ENCODE measurements at places on chromosomes 7 and 10.

- no peak for DNase-seq
These were observed 305.8 kb upstream of the GNAI1 start for GRCh38 chr7:79828866-79829265.

GRCh38 chr10:3494131-3494837 is 290.7 kb downstream of the KLF6 start:
- no peak for DNase-seq

- no peak for DNase-seq
These were observed 79.1 kb upstream of the TNRC18 start for GRCh38 chr7:5502721-5503243.

DNA sequence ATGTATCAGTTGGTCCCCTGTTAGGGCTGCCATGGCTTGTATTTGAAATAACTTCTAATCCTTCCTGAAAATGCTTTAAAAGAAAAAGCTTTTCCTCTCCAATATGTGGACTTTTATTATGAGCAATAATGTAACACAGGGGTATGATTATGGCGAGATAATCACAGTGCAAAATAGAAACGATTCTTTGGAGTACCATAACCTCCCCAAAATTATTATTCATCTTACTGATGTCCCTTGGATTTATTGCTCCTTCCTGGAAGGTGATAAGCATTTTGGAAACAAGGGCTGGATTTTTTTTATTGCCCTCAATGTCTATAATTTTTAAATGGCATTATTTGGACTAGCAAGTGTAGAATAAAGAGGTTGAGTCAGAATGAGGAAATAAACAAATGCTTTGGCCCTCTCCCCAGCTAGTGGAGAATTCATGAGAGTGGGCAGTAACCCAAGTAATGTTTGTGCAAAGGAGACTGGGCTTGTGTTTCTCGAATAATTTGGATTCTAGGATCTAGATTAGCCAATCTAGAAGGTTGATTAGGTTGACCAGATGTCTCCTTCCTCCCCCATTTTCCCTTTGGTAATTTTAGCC is 403.9 kb upstream of the CELF2 start:
- no peak for DNase-seq

DNA sequence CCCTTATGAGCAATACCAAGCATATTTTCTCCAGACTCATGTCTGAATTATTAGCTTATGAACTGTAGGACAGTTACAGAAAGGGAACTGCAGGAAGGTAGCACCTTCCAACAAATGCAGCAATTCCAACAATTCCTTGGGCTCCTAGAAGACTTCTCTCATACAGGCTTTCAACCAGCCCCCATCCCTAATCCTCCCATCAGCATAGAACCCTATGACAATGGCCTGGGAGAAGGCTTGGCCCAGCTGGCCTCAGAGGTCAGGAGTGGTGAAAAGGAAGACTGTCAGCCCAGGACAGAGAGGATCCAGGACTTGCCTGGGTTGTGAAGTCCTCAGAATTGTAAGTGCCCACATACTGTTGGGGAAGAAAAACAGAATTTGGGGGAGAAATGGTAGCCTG is 5.9 kb downstream of the VPS41 start:
- DNase-seq, result no peak

- no peak for DNase-seq
These were observed 17.1 kb downstream of the COL13A1 start for GRCh38 chr10:69818676-69819239.

DNA sequence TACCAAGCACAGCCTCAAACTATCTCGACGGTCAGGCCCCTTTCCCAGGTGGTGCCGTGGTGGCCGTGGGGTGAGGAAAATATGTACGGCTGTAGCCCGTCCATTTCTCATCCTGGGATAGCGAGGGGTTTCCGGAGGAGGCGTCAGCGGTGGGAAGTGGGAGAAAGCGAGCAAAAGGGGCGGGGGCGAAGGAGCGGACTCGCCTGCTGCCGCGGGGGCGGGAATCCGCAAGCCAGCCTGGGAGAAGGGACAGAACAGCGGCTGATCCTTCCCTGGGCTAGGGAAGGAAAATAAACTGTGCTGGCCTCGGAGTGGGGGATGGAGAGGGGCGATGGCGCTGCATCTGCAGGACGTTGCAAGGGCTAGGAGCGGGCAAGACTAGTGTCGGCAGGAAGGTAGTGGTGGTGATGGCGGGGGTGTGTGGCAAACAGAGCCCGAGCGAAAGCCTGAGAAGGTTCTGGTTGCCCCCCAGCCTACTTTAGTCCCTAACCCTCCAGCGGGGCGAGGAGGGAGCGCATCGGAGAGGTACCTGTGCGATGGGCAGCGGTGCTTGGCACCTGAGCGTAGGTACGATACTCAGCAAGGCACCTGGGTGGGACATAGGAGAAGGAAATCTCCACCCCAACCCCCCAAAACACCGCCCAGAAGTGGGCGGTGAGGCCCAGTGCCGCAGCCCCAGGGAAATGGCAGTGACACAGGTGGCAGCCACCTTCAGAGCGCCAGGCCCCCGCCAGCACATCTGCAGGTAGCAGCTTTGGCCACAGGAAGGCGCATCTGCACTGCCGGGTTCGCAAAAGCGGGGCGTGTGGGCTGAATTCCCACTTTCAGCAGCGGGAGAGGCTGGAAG is 49.9 kb upstream of the STEAP1B start:
- no peak for DNase-seq

DNA sequence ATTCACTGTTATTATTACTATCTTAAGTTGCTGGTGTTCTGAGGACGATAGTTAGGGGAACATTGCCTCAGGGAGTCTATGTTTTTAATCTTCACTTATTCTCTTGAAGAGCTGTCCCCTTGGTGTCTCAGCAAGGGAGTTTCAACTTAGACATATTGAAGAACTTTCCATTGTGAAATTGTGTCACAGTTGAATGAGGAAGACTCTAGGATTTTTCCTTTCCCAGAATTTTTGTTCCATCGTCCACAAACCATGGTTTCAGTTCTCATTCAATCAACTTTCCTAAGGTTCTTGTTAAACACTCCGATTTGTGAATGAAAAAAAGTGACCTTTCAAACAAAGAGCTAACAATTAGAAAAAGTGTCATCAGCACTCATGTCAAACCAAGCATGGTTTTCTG is 128.3 kb downstream of the GATA3 start:
- no peak for DNase-seq

GRCh38 chr7:97118306-97118917 is 914 bp downstream of the SDHAF3 start:
- DNase-seq, result no peak

- no peak for DNase-seq
These were observed 11.7 kb upstream of the CDK14 start for GRCh38 chr7:90584378-90584777.

GRCh38 chr7:135210888-135211178 is 493 bp downstream of the WDR91 start:
- DNase-seq, result no peak

- no peak for DNase-seq
These were observed 11.2 kb upstream of the ARPC1A start for GRCh38 chr7:99314504-99314903.

GRCh38 chr10:35336921-35337823 is 863 bp downstream of the CCNY start:
- DNase-seq, result no peak

DNA sequence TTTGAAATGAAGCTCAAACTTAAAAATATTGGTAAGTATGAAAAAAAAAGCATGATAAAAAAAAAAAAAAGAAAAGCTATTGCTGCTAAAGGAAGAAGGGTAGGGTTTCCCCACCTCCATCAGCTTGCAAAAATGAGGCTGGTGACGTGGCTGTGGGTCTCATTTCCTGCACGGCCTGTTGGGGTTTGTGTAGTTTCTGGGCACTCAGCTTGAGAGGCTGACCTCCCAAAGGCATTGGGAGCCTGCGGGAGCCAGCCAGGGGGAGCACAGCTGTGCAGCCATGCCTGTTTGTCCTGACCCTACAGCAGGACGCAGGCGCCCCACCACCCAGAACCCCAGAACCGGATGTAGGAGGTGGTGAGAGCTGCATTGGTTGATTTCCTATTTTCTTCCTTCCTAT is 48.8 kb upstream of the CARD11 start:
- no peak for DNase-seq

GRCh38 chr10:10785627-10786026 is 232.0 kb upstream of the CELF2 start:
- peak; percentile 70 for DNase-seq

DNA sequence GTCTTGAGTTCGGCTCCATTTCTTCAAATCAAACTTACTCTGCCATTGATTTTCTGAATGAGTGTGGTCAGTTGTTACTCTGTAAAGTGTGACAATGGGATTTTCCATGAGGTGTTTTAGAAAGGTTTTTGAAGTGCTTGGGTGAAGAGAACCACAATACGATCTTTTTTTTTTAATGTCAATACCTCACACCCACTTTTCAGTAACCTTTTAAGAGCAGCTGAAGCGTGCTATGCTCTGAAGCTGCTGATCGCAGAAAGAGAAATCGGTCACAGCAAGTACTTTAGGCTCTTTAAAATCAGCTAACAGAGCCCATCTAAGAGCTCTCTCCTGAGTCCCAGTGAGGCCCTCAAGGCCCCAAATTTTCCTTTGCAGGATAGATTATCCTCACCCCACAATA is 34.4 kb upstream of the YAE1 start:
- DNase-seq, result no peak

- no peak for DNase-seq
These were observed 64.2 kb downstream of the ARMC3 start for GRCh38 chr10:22992075-22992474.

DNA sequence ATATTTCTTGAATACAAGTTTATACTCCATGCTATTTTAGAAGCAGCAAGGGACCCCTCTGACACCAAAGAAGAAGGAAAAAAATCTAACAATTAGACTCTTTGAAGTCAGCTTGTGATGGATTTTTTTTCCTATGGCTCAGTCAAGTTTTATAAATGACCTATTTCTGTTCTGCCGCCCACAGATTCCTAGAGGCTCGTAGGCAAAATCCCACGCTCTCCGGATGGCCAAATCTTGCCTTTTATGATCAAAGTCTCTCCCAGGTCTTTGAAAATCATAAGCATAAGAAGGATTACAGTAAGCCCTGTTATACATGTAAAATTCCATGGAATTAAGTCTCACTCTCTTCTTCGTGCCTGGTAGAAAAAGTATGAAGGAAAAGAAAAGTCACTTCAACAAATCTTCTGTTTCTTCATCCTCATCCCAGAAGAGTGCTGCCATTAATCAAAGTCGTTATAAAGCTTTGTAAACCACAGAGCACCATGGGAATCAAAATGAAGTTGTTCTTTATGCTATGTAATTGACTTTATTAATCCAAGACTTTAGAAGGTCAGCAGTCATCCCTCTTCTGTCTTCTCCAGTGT is 33.1 kb downstream of the ASB13 start:
- DNase-seq, result no peak

DNA sequence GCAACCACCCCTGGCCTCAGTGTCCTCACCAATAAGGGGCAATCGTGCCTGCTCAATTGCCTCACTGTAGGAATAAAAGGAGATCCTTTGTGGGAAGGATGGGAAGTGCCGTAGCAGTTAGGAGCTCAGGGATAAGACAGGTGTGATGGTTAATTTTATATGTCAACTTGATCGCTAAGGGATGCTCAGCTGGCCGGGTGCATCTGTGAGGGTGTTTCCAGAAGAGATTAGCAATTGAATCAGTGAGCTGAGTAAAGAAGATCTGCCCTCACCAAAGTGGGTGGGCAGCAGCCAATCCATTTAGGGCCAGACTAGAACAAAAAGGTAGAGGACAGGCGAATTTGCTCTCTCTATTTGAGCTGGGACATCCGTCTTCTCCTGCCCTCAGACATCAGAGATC is 46.3 kb downstream of the BUB3 start:
- no peak for DNase-seq

GRCh38 chr10:32059472-32059871 is 3.2 kb upstream of the KIF5B start:
- DNase-seq, result no peak

GRCh38 chr10:17607603-17608332 is 9.4 kb downstream of the HACD1 start:
- peak; percentile 16 for DNase-seq

- DNase-seq, result no peak
These were observed 47.6 kb upstream of the PPIF start for GRCh38 chr10:79299397-79300241.

DNA sequence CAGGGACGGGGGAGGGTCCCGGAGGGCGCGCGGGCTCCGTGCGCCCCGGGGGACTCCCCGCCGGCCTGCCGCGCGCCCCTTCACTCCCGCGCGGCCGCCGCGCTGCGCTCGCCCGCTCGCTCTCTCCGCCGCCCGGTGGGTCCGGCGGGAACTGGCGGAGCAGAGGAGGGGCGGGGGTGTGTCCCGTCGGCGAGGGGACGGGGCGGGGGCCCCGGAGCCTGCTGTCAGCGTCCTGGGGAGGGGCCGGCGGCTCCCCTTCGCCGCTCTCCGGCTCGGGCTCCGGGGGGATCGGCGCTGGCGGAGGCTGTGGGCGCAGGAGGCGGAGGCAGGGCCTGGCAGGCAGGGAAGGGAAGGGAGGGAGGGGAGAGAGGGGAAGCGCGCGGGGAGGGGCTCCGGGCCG is at the start of gene SH3PXD2A:
Gene SH3PXD2A, minus strand, starts transcription at position 153 of the 400 bp plus-strand sequence. CDS start 310 bp downstream, outside the sequence.
- no peak for DNase-seq

DNA sequence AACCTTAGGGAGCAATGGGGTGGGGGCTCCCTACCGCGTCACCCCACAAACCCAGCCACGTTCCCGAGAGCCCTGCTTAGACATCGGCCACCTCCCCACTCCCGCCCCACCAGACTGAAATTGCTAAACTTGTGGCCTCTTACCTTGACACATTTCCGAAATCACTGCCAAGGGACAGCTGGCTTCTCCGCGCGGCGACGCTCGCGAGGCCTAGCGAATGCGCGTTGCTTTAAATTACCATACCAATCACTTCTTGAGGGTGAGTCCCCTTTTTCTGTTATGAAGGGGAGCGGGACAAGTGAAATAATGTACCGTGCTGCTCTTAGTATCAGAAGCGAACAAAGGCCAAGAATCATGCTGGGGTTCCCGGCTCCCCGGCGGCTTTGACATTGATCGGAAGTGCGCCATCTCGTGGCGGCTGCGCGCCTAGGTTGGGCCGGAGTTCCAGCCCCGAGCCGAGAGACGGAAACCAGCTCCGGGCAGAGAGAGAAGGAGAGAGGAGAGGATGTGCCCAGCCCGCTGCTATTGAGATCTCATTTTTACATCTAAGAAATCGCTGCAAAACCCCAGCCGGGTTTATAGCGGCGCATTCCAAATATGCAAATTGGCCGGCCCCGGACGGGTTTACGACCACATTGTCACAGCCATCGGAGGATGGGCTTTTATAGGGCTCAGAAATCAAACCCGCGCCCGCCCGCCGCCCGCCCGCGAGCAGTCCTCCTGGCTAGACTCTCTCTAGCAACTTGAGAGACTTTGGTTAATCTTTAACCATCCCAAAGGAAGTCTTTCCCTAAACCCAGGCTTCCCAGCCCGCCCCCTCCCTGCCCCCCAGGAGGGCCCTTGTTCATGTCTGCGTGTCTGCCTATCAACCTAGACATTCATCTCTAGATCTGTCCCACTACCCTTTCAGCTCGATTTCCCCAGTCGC is 5.3 kb downstream of the HOXA11 start:
- peak; percentile 82 for DNase-seq

- no peak for DNase-seq
These were observed 15.1 kb upstream of the TTYH3 start for GRCh38 chr7:2616387-2617324.

DNA sequence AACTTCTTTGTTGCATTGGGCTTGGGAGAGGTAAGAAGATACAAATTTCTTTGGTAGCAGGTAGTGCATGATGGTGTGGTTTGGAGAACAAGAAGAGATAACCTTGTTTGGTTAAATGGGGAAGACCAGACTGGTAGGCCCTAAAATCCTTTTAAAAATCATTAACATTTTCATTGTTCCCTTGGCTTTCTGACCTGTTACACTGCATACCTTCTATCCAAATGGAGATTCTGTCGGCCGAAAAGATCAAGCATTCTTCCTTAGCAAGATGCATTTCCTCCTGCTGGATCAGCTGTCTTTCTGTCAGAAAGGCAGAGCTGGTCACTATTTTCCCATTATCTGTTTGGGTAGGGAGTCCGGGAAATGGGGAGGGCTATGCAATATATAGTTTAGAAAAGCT is 33.7 kb downstream of the AGK start:
- no peak for DNase-seq

All from fibroblast of skin of left quadriceps (primary cell).